Subcutaneous preadipocyte (primary cell): ENCODE measurements at places on chromosomes 13 and 19. TPM values are rescaled to one million over a fixed set of nuclear protein-coding genes. Genes with fewer than 3 reads are reported as not detected.

Gene PRR20E
- total RNA-seq, result not detected in 2 replicates

Gene B3GNT8
- total RNA-seq, result 0.78 and 1.1 TPM in 2 replicates

Gene FFAR3
- not detected in 2 replicates for total RNA-seq

Gene ZNF723
- not detected in 2 replicates for total RNA-seq

Gene CACNA1A
- total RNA-seq, result 6.6 and 9.2 TPM in 2 replicates

Gene ZGLP1
- 0.20 and 0.37 TPM in 2 replicates for total RNA-seq

Gene CLDND2
- total RNA-seq, result not detected in 2 replicates

Gene COX6B2
- not detected in 2 replicates for total RNA-seq
